ENCODE measurements at places on chromosomes 4 and X.

DNA sequence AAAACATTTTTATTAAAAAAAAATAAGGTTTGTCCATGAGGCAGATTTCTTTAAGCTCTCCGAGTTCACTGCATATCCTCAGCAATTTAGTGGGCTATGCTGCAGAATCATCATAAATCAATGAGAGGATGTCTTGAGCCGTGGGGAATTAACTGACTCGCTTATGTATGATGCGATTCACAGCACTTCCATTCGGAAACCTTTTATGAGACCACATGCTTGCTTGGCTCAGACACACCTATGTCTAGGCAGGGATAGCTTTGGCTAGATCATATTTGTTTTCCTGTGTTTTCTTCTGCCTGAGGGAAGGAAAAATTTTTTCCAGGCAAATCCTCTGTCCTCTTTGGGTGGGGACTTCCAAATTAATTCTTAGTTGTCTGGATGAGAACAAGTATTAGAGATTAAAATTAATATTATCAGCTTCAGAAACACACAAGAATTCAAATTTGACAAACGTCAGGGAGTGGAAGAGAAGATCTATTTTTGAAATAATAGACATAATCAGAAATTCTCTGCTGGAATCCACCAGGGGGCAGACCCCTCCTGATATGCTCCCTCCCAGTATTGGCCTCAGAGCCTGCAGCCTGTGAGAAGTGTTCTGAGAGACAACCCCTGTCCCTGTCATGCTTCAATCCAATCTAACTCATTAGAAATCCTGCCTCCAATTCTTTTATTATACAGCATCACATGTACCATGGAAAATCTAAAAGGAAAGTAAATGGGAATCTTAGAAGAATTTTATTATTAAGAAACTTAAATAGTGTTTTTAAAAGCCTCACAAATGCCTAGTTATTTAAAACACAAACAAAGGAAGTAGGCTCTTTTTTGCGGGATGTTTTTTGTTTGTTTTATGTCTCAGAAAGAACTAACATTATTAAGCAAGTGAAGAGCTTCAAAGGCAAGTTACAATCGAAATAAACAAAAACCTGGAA, 345.1 kb upstream of the TACR3 start:
- peak; percentile 13 for DNase-seq

- DNase-seq = no peak
These were observed 26.1 kb downstream of the GPR174 start for GRCh38 chrX:79170476-79171035.

DNA sequence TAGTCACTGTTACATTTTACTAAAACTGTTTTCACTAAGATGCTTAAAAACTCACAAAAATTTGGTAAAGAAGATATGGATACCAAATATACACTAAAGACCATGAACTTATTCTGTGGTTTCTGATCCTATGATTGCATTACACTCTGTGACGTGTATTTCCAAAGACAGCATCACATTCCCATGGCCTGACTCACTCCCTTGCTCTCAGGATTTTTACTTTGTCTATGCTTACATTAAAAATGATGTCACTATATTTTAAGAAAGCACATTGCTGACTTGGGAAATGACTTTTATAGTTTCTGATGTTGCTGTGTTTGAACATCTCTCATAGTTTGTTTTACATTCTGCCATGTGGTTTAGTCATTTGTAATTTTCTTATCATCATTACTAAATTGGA, 327.9 kb upstream of the MAGEB18 start:
- DNase-seq = no peak

DNA sequence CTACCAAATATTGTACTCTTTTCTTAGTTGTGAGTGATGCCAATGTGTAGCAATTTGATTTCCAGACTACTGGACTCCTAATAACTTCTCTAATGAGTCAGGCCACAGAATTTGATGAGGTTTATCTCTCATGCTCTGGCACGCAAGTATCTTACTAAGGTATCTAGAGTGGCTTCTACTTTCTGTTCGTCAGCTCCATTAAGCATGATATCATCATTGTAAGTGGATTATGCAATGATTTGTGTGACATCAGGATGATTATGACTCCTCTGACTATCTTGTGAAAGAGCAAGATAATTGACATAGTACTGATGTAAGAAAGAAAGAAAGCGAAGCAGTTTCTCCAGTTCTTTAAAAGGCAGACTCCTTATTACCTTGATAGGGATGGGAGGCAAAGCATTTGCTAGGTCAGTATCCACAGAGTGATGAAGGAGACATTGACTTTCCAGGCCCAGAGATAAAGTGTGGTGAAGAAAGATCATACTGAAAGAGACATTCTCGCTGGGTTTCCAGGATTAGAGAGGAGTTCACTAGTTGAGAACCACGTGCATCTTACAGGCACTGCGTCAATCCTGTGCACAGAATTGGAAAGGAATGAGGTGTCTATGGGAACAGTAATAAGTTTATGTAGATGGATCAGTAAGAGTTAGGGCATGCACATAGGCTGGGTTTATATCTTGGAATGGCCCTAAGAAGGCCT, 161.9 kb upstream of the STK26 start:
- no peak for DNase-seq

DNA sequence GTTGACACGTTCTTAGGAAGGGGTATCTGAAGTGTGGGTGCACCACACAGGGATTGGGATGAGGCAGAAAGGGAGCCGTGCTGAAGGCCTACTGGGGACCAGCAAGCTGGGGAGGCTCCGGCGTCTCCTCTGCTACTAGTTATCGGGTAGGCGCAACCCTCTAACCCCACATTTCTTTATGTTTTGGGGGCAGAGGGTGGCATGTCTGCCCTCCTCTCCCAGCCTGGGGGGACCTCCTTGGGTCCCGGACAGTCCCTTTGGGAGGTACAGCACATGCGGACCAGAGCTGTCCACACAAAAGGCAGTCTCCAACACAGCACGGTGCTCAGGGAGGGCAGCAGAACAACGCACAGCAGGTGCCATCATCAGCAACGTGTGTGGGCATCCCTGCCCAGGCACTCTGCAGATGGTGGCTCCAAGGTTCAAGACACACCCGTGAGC, 33.2 kb downstream of the WDR1 start:
- DNase-seq = no peak

Measured in KG1 (cell line).